ENCODE measurements at places on chromosomes 16 and 17. TPM values are rescaled to one million over a fixed set of nuclear protein-coding genes. Genes with fewer than 3 reads are reported as not detected.
A peak's percentile ranks its signal among the peaks of the same experiment; 100 is the strongest.

DNA sequence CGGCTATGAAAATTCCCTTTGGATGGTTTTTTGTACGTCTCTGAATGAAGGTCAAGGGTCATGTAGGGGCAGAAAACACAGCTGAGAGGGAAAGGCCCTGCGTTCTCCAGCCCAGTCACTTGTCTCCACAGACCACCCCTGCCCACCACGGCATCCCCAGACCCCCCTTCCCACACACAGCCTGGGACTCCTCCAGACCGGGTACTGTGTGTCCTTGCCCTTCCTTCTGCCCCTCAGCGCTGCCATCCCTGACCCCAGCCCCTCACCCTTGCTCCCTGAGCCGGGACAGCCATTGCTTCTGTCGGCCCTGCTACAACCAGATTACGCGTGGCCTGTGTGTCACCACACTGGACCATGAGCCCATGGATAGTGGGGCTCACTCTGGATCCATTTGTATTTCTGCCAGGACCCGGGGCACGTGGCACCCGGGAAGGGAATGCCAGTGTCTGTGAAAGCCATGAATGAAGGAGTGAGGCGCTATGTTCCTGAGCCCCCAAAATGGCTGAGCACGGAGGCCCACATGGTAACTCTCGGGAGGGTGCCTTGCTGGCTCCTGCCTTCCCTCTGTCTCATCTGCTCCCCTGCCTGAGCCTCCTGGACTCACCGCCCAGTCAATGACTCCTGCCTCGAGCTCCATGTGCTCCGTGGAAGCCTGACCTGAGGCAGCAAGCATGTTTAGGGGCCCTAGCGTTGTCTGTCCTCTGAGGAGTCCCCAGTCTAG lies 139.1 kb upstream of the FOXF1 start:
- no peaks in the 10 kb centered on the region for H3K36me3 ChIP-seq
- no peaks in the 10 kb centered on the region for H3K4me1 ChIP-seq
- no peak overlapping the region for H3K27ac ChIP-seq
- no peak overlapping the region for H3K4me3 ChIP-seq

DNA sequence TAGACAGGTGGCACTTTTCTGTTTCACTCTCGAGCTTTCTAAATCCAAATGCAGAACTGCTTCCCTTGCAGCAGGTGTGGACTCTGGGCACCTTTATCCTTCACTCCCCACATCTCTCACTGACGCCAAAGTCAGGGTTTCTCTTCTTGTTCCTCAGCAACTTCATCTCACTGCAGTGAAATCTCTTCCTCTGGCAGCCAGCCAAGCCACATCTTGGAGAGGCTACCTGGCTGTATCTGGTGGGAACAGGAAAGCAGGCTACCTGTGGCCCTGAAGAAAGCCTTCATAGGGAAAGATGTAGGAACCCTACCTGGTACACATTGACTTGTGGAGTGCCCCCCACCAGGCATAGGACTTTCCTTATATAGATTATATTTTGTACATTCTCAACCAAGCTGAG lies 159.1 kb downstream of the UTP18 start:
- DNase-seq, result no peak
- H3K4me3 ChIP-seq, result no peak overlapping the region
- peaks cover 1% of the 10 kb centered on the region for H3K27me3 ChIP-seq
- no peaks in the 10 kb centered on the region for H3K36me3 ChIP-seq
- H3K4me1 ChIP-seq, result no peaks in the 10 kb centered on the region
- H3K27ac ChIP-seq, result no peak overlapping the region

PRDM7 gene
- total RNA-seq, result not detected

TBC1D3E gene
- total RNA-seq, result not detected

DNA sequence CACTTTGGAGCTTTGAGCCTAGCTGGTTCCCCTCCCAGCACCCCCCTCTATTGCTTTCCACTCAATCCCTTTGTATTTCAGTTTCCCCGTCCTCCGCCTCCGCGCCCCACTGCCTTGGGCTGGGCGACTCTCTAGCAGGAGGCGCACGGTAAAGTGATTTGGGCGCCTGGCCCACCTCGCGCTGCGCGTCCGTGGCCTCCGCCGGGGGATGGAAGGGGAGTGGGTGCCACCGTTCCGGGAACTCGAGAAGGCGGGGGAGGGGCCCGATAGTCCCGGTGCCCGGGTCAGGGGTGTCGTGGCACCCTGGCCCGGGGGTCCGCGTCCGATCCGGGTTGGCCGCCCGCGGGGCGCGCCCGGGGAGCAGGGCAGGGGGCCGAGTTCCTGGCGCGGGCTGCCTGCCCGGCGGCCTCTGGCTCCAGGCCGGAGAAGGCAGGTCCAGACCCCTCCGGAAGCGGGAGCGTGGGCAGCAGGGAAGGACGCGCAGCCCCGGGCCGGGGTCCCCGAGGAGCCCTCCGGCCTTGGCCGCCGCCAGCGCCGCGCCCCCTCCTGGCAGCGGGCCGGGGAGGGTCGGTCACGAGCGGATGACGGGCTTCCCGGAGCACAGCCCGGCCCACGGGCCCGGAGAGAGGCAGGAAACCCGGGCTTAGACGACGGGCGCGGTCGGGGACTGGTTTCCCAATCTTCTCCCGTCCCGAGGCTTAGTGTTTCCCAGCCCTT lies 15.8 kb downstream of the MEOX1 start:
- H3K4me1 ChIP-seq, result peaks cover 35% of the 10 kb centered on the region
- DNase-seq, result no peak
- H3K36me3 ChIP-seq, result no peaks in the 10 kb centered on the region

GRCh38 chr17:7656958-7657609 lies 6.4 kb downstream of the ATP1B2 start:
- no peak overlapping the region for H3K27ac ChIP-seq
- H3K4me1 ChIP-seq, result no peaks in the 10 kb centered on the region
- H3K36me3 ChIP-seq, result no peaks in the 10 kb centered on the region
- DNase-seq, result no peak
- H3K4me3 ChIP-seq, result no peak overlapping the region

CRYBA1 gene
- not detected for total RNA-seq

XYLT1 gene
- total RNA-seq, result 12.8 TPM

DNA sequence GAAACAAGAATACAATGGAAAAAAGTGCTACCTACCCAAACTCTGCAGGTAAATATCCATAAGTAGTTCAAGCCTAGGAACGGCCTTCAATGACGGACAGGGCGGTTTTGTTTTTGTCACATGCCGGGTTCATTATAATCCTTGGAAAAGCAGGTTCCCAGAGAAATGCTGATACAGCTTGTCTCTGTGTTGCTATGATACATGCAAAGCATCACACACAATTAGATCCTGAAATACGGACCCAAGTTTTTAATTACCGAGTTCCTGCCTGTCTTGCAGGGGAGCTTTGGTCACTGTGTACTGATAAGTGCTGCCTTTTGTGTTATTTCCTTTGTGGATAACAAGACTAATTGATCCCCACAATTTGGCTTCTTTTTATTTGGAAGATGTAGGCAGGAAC lies 217.4 kb downstream of the HAPSTR1 start:
- no peaks in the 10 kb centered on the region for H3K36me3 ChIP-seq
- H3K4me3 ChIP-seq, result no peak overlapping the region
- no peaks in the 10 kb centered on the region for H3K27me3 ChIP-seq
- peaks cover 9% of the 10 kb centered on the region for H3K4me1 ChIP-seq
- DNase-seq, result no peak

TLCD1 gene
- 31.7 TPM for total RNA-seq

ABCC3 gene
- 39.3 TPM for total RNA-seq

GRCh38 chr17:596763-597644 lies 117.6 kb downstream of the VPS53 start:
- no peaks in the 10 kb centered on the region for H3K4me1 ChIP-seq
- no peak overlapping the region for H3K4me3 ChIP-seq
- no peaks in the 10 kb centered on the region for H3K27me3 ChIP-seq
- no peak overlapping the region for H3K27ac ChIP-seq
- DNase-seq, result no peak

DCUN1D3 gene
- total RNA-seq, result 16.4 TPM

OSBPL7 gene
- 46.8 TPM for total RNA-seq

DNA sequence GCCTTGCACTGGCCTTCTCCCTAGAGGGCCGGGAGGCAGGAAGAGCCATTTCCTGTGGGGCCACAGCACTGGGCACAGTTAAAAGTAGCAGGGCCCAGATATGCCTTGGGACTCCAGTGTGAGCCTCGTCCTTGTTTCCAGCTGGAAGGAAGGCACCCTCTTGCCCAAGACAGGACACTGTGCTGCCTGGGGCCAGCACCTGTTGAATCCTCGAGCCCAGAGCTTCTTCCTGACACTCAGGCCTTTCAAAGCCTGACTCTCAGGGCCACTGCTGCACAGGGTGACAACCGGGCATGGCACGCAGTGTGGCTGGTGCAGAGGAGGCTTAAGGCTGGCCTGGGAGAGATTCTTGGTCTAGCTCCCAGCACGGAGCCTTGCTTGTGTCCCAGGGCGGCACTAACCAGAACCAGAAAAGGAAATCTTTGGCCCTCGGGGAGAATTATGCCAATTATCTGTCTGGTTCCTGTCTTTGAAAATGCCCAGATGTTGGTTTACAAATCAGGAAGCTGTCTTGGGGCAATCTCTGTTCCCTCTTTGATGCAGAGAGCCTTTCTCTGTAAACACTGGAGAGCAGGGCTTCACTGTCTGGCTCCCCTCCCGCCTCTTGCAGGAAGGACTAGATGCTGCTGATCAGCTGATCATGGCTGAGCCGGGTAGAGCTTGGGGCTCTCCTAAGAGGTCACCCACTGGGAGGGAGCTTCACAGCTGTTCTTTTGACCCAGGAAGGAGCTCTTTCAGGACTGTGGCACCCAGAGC lies 11.1 kb downstream of the LDHD start:
- H3K4me1 ChIP-seq, result peaks cover 2% of the 10 kb centered on the region
- DNase-seq, result no peak
- H3K27me3 ChIP-seq, result no peaks in the 10 kb centered on the region
- H3K4me3 ChIP-seq, result no peak overlapping the region
- H3K36me3 ChIP-seq, result peaks cover 6% of the 10 kb centered on the region

DNA sequence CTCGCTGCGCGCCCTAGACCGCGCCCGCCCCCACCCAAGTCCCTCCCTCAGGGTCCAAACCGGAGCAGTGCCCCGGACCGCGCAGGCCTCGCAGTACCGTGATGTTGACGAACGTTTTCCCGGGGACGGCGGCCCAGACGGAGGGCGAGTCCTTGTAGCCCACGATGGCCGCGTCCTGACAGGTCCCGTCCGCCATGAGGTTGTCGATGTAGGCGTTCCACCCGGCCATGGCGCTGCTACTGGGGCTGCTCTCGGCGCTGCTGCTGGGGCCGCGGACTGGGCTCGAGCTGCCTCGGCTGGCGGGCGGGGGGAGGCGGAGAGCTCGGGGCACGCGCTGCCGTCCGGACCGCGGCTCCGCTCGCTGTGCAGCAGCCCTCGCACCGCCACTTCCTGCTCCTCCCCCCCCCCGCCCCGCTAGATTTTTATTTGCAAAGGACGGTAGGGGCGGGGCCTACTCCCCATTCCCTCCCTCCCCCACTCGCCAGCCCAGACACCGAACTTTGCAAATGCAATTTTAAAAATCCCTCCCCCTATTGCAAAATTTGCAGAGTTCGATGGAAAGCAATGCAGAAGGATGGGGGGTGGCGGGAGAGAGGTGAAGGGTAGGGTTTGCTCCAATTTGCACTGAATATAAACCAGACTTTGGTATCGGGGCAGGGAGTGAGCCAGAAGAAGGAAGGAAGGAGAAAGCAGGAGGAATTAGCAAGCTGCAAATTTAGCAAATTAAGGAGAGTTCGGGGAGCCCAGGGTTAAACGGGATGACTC lies at the start of gene PFN1:
PFN1 (minus strand) TSS at position 365 of the 765 bp plus-strand sequence; CDS start at position 229, 136 bp downstream.
- H3K27ac ChIP-seq, result peak within 1 kb of the TSS; percentile 90
- no peaks in the 10 kb centered on the region for H3K27me3 ChIP-seq
- H3K4me1 ChIP-seq, result peaks cover 15% of the 10 kb centered on the region
- H3K4me3 ChIP-seq, result peak within 1 kb of the TSS; percentile 97
- DNase-seq, result peak; percentile 85
- no peaks in the 10 kb centered on the region for H3K36me3 ChIP-seq

- H3K4me1 ChIP-seq, result peaks cover 15% of the 10 kb centered on the region
- no peak overlapping the region for H3K27ac ChIP-seq
- no peaks in the 10 kb centered on the region for H3K27me3 ChIP-seq
- no peak overlapping the region for H3K4me3 ChIP-seq
- no peak for DNase-seq
Measured at GRCh38 chr17:46789610-46790009, 28.9 kb downstream of the WNT3 start.

GRCh38 chr17:49390548-49391324 lies 23.9 kb downstream of the PHB1 start:
- no peaks in the 10 kb centered on the region for H3K36me3 ChIP-seq
- no peak overlapping the region for H3K27ac ChIP-seq
- no peaks in the 10 kb centered on the region for H3K27me3 ChIP-seq
- no peak for DNase-seq
- no peak overlapping the region for H3K4me3 ChIP-seq

DNA sequence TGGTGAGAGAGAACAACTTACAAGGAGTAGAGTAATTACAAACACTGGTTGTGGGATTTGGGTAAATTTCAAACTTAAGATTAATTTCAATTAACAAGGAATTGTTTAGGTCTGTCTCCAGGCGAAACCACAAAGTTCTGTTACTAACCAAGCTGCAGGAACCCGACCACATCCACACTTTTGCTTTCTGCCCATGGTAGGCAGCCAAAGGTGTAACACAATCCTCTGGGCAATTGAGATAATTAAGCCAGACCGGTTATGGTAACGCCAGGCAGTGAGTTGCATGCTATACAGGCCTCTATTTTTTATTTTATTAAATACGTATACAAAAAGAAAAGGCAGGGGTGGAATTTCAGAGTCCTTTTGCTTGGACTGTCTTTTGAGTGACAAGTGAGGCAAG lies 12.0 kb downstream of the KCNJ2 start:
- H3K27me3 ChIP-seq, result no peaks in the 10 kb centered on the region
- DNase-seq, result no peak
- no peak overlapping the region for H3K4me3 ChIP-seq
- H3K36me3 ChIP-seq, result no peaks in the 10 kb centered on the region
- H3K27ac ChIP-seq, result no peak overlapping the region

GRCh38 chr16:3716831-3717234 lies 491 bp downstream of the TRAP1 start:
- DNase-seq, result peak; percentile 39
- H3K4me3 ChIP-seq, result peak overlapping the region; percentile 98

- DNase-seq, result no peak
- no peak overlapping the region for H3K27ac ChIP-seq
- H3K27me3 ChIP-seq, result no peaks in the 10 kb centered on the region
- H3K36me3 ChIP-seq, result no peaks in the 10 kb centered on the region
Measured at GRCh38 chr16:81740169-81740568, 38.9 kb upstream of the PLCG2 start.

GRCh38 chr17:78748730-78749317 lies 33.2 kb downstream of the CYTH1 start:
- H3K27ac ChIP-seq, result no peak overlapping the region
- no peaks in the 10 kb centered on the region for H3K27me3 ChIP-seq
- no peaks in the 10 kb centered on the region for H3K4me1 ChIP-seq
- H3K36me3 ChIP-seq, result no peaks in the 10 kb centered on the region
- no peak for DNase-seq
- H3K4me3 ChIP-seq, result no peak overlapping the region

CCL1 gene
- not detected for total RNA-seq

Data from Caco-2 (cell line).